Brain pericyte (primary cell): ENCODE measurements at places on chromosomes 6 and 20.

GRCh38 chr20:35106827-35107380 lies 14.3 kb upstream of the TRPC4AP start:
- no peak for DNase-seq

GRCh38 chr20:25294459-25295385 lies 46.8 kb downstream of the PYGB start:
- DNase-seq, result no peak

DNA sequence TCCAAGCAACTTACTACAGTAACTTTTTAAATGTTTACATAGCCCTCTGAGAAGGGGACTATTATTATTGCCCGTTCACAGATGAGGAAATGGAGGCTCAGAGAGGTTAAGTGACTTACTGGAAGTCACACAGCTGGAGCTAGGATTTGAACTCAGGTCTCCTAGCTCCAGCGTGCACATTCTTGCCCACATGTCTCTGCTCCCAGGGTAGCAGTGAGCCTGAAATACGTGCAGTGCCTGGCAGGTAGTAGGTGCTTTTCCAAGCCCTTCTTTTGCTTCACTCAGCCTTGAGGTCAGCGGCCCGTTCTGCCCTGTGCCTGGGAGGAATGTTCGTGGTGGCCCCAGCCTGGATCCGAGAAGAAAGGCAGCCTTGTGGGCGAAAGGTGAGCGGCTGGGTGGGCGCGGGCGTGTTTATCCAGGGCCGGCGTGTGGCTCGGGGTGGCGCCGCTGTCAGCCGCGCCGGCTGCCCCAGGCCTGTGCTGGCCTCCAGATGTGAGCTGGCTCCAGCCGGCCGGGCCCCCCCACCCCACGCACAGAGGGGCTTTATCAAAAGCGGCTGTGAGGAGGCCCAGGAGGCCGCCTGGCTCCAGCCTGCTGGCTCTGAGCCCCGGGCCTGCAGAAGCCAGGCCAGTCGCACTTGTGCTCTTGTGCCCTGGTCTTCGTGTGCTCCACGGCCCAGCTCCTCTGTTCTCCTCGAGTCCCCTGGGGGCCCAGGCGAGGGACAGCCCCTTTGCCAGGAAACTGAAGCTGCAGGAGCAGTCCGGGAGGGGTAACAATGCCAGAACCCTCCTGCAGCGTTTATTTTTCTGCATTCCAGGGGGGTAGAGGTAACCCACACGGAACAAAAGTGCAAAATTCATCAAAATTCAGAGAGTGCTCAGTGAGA lies 58.1 kb downstream of the UBE2V1 start:
- peak; percentile 71 for DNase-seq

- DNase-seq, result no peak
Observed at GRCh38 chr6:6788394-6789032, 200.0 kb downstream of the LY86 start.

GRCh38 chr6:18062733-18063132 lies 59.7 kb downstream of the NHLRC1 start:
- no peak for DNase-seq

DNA sequence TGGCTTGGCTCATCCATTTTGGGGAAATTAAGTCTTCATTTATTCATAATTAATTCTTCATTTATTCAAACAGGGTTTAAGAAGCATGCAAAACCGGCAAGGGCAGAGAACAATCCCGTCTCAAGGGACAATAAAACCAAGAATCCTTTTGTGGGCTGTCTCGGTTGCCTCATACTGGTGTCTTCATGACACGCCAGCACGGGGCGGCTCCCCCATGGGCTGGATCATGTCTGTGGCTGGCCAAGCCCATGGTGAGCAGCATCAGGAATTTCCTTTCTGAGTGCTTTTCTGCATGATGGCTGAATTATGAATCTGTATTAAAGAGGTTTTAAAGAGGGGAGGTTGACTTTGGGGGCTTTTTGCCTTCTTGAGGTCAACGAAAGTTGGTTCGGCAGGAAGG lies 38.3 kb upstream of the DUSP22 start:
- DNase-seq, result no peak

DNA sequence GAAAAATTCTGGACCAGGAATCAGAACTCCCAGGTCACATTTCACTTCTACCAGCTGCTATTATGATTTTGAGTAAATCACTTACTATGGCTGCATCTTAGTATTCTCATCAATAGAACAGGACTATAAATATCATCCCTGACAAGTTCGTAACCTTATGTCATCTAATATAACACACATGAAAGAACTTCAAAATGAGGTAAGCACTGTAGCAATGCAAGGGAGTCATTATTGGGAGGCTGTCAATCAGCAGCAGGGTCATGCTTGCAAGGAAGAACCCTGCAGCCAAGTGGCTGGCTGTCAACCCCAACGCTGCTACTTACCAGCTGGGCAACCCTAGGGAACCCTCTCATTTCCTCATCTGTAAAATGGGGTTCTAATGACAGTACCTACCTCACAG lies 123.3 kb upstream of the B3GAT2 start:
- no peak for DNase-seq

- no peak for DNase-seq
Observed at GRCh38 chr20:41769592-41770018, 151.4 kb upstream of the CHD6 start.

GRCh38 chr20:47377122-47377722 lies 20.7 kb upstream of the ZMYND8 start:
- no peak for DNase-seq

DNA sequence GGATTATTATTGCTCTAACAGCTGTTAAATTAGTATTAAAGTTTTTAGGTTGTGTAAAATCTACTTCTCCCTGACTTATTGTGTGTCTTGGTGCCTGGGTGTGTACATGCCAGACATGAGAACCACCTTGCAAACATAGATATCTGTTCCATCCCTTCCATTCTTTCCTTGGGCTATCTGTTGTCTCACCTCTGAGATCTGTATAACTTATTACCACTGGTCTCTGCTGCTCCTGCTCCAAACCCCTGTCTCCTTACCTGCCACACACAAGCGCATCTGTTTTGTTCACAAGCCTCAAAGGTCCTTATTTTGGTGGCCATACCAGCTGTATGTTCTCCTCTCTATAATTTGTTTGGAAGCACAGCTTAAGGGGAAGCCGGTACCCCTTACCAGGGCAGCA lies 2.5 kb downstream of the LRRC1 start:
- no peak for DNase-seq

- DNase-seq, result no peak
Observed at GRCh38 chr6:87671555-87672029, 30.4 kb downstream of the AKIRIN2 start.

DNA sequence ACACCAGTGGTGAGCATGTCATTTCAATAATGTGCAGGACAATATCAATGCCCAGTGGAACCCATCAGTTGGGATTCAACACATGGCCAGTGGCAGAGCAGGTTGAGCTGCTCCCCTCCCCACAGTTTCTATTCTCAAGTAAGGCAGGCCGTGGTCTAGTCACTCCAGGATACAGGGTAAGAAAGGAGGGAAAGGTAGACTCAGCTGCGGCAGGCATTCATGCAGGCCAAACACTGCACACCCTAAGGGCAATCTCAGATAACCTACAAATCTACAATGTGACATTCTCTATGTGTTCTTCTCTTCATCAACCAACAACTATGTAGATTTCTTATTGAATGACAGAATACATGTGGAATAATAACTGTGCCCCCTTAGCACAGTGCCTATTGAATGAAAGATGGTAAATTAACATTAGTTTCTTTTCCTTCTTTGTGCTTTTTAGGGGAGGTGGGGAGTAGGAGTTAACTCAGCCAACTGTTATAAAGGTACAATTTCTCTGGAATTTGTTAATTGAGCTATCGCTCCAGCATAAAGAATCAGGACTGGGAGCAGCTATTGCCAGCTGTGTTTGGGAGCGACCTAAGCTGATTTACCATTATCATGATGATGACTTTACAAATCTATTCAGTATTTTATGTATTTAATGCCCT lies 89.7 kb downstream of the FAM50B start:
- DNase-seq, result no peak

DNA sequence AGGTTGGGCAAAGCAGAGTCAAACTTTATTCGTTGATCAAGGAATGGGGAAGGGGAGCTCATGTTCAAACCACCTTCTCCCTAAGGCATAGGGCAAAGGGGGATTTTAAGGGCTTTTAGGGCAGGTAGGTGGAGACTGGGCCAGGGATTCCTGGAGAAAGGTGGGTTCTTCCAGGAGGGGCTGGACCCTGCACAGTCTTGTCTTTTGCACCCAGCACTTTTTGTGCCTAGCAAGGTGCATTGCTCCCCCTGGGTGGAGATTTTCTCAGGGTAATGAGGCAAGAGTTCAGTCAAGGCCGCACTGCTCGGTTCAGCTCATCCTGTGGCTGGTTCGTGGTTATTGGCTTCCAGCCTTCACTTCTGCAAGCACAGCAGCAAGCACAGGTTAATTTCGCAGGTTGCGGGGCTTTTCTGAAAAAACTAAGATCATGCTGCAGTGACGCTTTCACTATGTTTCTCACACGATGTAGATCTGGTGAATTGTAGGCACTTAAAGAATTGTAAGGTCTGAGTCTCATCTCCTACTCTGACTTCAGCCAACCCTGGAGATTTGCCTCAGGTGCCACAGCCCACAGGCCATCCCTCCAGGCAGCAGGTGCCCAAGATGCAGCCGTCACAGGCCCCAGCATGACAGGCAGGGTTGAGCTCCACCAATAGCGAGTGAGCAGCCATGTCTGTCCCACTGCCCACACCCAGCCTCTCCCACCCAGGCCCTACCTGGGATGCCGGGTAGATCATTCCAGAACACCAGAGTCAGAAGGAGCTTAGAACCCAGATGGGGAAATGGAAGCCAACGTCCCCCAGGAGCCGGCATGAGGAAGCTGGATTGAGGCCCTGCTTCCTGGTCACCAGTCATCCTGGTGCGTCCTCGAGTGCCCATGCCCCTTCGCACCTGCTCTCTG lies 37.1 kb downstream of the SUN5 start:
- DNase-seq, result no peak

DNA sequence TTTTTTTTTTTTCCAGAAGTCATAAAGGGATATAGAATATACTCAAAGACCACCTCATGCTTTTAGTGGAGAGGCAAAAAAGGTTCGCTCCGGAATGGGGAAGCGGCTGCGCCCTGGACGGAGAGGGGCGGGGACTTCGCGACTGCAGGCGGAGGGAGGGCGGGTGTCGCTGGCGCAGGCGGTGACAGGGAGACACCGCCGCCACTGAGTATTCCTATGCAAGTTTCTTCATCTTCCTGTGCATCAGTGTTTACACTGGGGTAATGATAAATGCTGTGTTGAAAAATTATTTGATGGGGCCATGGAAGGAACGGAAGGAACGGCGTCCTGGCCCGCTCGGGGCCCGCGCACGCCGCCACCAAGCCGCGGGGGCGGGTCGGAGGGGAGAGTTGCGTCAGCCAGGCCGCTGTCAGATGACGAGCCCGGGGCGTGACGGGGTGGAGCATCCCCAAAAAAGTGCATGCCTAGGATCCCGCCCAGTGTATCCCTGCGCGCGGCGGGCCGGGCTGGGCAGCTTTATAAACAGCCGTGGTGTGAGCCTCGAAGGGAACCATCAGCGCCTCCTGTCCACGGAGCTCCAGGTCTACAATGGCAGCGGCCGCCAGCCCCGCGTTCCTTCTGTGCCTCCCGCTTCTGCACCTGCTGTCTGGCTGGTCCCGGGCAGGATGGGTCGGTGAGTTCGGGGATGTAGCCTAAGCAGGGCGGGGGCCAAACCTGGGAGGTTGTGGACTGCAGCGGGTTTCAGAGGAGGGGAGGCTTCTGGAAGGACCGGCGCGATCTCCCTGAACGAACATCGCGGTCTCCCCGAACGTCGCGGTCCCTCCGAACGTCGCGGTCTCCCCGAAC lies at the start of gene ULBP1:
TSS of gene ULBP1 (plus strand) at position 482 of the 846 bp plus-strand sequence. CDS start at position 589, 107 bp downstream.
- no peak for DNase-seq

DNA sequence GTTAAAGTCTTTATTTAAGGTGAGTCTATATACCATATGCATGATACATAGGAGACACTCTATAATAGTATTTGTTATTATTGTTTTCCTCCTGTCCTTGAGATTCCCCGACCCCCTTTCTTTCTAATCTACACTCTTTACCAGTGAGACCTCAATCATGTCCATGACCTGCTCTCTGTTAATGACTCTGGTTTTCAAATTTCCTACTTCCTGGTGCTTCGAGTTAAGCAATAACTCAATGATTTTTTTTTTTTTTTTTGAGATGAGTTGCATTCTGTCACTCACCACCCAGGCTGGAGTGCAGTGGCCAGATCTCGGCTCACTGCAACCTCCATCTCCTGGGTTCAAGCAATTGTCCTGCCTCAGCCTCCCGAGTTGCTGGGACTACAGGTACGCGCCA lies 574.6 kb upstream of the SLC35B3 start:
- DNase-seq, result no peak

- no peak for DNase-seq
Observed at GRCh38 chr6:102549221-102549874, 1155.8 kb downstream of the GRIK2 start.

DNA sequence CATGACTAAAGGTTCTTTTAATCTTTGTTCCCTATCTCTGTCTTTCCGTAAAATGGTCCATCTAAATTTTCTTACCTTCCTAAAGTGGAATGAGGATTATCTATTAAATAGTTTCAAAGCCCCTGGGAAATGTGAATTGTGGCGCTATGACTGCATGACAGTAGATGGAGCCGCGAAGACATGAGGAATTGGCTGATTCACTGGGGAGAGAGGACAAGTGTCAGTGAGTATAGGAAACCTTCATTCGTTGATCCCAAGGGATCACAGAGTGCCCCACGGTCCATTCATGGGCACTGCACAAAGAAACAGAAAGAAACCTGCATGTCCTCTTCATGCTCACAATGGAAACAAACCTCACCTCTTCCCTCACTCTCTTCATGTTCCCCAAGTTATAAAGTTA lies 479.3 kb upstream of the BTBD3 start:
- DNase-seq, result no peak

DNA sequence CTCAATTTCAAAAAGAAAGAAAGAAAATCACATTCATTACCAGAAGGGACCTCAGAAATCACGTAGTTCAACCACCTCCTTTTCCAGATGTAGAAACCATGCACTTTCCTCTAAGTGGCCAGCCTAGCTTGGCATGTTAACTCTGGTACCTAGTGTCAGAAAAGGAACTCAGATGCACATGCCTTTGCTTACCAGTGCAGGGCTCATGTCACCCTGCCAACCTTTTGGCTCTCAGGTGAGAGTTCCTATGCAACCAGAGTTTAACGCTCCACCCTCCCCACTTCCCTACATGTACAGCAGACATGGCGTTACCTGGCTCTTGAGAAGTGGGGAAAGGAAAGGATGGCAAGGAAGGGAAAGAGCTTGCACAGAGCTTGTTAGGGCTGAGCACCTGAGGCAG lies 16.3 kb upstream of the IL17F start:
- no peak for DNase-seq

GRCh38 chr6:134630508-134631121 lies 312.7 kb upstream of the SGK1 start:
- DNase-seq, result no peak
